ENCODE measurements at places on chromosomes 2 and 18.

GRCh38 chr2:112148477-112148876 is 10.3 kb downstream of the FBLN7 start:
- no peak for DNase-seq

GRCh38 chr2:7676714-7677113 is 759.5 kb downstream of the RNF144A start:
- no peak for DNase-seq

- DNase-seq: no peak
These were observed 246.4 kb downstream of the VAPA start for GRCh38 chr18:10160251-10160650.

- no peak for DNase-seq
These were observed 573.4 kb downstream of the CPS1 start for GRCh38 chr2:211129798-211130197.

GRCh38 chr2:215609089-215610032 is 173.5 kb upstream of the FN1 start:
- no peak for DNase-seq

- no peak for DNase-seq
These were observed 67.1 kb downstream of the CERKL start for GRCh38 chr2:181589779-181590178.

GRCh38 chr2:182999348-183000028 is 38.8 kb downstream of the NCKAP1 start:
- DNase-seq: no peak
